Stimulated activated CD4-positive, alpha-beta T cell treated with anti-CD3 and anti-CD28 coated beads, Interleukin-1b, Interleukin-23, amount 100 ng/mL, for 48 hours (primary cell): ENCODE measurements at places on chromosomes 16 and 17.

- no peak for DNase-seq
Observed at GRCh38 chr16:58152246-58152868, 23.2 kb upstream of the CFAP20 start.

GRCh38 chr16:68041783-68042182 is 18.7 kb downstream of the DUS2 start:
- no peak for DNase-seq

GRCh38 chr17:51857052-51857597 is 301.4 kb downstream of the CA10 start:
- no peak for DNase-seq

GRCh38 chr17:76405967-76406647 is 21.7 kb downstream of the SPHK1 start:
- no peak for DNase-seq

- no peak for DNase-seq
Observed at GRCh38 chr17:37019117-37019740, 70.5 kb downstream of the AATF start.

DNA sequence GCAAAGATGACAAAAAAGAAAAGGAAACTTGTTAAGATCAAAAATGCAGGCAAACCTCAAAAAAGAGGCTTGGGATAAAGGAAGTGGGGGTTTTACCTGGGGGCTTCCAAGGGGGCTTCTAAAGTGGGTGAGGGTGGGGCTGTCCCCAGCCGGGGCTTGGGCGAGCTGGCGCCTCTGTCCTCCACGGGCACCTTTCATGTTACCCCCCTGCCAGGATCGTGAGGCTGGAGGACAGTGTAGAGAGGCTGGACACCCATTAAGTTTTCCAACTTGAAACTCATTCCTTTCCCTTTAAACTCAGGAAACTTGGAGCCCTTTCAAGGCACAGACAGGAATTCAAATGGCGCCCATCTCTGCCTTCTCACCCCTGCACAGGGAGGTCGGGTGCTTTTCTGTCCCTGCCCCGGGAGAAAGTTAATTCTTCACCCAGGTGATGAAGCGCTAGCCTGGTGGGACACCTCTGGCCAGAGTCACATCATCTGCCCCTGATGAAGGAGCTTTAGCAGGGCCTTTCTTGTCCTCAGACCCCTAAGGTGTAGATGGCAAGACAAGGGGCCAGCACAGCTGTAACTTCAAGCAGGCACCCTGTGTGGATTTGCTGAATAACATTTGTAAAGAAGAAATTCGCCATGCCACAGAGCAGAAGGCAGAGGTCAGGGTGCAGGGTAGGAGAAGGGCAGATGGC is 87.3 kb downstream of the C16orf78 start:
- DNase-seq: no peak

- no peak for DNase-seq
Observed at GRCh38 chr16:79768276-79768970, 167.9 kb upstream of the MAF start.

DNA sequence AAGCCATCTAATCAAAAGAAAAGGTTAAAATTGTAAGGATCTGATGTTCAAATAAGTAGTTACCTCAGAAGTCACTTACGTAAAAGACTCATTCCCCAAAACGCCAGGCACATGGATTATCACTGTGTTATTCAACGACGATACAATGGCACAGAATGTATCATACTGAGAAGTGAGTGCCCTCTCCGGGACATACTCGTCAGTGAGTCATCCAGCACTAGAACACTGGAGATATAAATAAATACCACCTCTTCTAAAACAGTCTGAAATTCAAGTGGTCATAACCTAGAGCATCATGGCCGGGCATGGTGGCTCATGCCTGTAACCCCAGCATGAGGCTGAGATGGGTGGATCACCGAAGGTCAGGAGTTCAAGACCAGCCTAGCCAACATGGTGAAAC is 24.9 kb downstream of the USP31 start:
- peak; percentile 9 for DNase-seq

DNA sequence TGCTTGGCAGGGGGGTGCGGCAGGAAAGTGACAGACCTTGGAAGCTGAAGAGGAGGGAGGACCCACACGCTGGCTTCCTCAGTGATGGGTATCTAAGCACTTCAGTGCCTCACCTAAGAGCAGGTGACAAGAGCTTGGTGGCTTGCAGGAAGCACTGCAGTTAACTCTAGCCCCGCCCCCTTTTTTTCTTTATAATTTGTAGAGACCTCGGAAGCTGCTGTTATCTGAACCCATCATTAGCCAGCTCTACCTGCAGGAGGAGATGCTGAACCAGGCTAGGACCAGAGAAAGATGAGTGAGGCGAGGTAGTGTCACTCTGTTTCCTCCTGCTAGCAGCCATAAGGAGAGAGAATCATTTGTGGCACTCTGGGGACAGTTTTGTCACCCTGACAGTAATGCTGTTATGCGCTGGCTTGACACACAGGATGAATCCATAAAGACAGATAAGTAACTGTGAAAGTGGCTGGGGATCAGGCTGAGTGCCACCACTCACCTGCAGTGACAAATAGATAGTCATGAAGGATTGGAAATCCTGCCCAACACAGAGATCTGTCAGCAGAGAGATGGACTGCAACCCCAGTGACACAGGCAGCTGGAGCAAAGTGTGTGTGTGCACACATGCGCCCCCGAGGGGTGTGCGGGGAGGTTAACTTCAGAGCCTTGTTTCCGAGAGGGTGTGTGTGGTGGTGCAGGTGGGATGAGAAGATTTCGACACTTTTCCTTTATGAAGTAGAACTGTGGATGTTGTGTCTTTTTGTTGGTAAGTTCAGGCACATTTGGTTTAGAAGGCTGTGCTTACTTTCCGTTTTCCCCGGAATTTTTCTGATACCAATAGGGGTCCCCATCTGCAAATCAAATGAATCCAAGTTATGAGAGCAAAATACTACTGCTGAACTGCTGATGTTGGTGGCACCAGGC is 224.0 kb downstream of the IRX3 start:
- no peak for DNase-seq

DNA sequence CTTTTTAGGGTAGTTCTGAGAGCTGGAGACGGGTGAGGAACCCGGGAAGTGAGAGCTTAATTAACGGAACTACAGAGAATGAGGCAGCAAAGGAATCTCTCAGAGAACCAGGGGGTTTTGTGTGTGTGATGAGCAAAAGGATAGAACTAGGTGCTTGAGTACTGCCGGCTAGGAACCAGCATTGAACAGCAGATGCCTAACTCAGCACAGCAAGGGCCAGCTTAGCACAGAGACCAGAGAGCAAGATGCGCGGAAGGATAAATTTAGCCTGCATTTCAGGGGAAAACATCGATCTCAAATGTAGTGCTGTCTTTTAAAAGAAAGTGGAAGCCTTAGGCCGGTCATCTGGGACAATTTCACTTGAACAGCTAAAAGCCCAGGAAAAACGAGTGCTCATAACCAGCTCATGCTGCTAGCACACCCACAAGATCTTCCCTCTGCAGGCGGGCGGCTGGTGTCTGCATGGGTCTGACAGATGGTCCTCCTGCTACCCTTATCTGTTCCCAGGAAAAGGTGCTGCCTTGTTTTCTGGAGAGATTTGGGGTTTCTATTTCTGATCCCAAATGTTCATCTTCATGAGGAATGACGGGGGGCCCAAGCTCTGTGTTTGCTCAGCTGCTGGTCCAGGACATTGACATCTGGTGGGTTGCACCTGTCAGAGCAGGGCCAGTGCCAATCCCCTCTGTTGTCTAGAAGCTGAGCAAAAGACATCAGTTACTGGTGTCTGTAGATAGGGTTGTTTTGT is 103.9 kb downstream of the SOCS1 start:
- DNase-seq: no peak

- peak; percentile 76 for DNase-seq
Observed at GRCh38 chr17:66508896-66509844, 206.8 kb downstream of the PRKCA start.

DNA sequence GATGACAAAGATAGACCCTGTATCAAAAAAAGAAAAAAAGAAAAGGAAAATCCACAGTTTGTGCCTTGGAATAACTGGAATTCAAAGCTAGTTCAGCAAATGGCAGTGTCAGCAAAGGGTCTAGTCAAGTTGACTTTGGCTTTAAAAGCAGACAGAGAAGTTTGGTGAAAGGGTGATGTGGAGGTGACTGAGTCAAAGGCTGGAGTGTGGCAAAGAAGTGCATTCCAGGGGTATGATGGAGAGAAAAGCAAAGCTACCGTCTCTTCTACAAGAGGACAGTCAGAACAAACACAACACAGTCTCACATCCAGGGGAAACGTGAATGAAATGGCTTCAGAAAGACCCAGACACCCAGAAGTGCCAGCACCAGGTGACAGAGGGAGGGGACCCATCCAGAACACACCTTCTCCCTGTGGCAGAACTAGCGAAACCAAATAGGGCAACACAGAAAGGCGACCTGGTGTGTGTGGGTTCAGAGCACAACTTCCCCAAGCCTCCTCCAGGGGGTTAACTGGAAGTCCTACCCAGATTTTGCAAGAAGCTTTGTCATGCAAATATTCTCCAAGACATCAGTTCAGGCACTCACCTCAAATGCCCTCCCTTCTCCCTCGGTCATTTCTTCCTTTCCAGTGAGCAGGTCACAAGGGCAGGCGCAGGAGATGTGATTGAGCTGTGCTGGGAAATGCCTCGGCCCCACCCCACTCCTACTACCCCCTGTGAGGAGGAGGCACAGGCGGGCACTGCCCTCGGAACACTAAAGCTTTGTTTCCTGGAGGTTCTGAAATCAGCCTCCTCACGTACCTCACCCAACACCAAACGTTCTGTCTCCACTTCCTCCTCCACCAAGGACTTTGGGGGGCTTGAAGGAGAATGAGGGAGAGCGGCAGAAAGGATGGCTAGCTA is 481.9 kb downstream of the SOX9 start:
- DNase-seq: no peak

DNA sequence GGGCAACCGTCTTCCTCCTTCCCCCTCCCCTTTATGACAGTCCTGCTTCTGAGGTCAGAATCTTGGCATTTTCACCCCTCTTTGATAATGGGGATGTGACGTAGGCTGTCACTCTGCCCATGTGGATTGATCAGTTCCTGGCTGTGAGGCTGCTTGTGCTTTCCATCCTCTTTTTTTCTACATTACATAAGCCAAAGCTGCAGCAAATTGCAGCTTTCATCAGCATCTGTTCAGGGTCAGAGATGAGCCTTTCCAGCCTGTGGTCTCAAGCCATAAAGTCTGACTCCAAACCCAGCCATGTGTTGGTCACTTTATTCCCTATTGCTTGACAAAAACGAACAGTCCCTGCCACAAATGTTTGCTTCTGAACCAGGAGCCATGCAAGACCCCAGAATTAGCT is 535.1 kb downstream of the CDH11 start:
- no peak for DNase-seq

DNA sequence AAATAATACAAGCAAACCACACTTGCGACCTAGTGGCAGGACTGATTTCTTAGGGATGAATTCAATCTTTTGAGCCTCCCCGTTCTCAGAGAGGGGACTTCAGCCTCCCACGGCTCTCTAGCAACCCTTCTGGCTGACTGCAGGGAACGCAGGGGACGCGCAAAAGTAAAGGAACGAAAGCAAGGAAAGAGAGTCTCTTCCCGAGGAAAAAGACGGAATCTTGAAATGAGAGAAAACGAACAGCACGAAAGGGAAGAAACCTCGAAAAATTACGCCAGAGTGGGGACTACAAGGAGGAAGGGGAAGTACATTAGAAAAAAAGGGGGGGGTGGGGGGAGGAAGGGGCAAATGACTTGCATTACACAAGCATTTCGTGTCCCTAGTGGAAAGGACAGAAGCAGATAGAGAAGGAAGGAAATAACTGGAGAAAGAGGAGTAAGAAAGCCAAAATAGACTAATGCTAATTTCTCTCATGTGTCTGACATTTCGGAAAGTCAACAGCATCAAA is 1.2 kb downstream of the GRB2 start:
- DNase-seq: peak; percentile 49

DNA sequence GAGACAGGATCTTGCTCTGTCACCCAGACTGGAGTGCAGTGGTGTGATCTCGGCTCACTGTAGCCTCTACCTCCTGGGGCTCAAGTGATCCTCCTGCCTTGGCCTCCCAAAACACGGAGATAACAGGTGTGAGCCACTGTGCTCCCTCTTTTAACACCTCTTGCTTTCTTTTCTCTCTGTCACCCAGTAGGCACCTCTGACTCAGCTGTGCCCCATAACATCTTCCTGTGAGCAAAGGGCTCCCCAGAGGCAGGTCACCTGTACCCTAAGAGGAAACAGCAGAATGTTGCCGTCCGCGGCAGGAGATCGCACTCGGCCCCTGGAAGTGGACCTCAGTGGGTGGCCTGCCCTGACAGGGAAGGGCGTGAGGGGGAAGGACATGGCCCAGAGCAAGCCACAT is 918 bp upstream of the NLRC3 start:
- peak; percentile 60 for DNase-seq

DNA sequence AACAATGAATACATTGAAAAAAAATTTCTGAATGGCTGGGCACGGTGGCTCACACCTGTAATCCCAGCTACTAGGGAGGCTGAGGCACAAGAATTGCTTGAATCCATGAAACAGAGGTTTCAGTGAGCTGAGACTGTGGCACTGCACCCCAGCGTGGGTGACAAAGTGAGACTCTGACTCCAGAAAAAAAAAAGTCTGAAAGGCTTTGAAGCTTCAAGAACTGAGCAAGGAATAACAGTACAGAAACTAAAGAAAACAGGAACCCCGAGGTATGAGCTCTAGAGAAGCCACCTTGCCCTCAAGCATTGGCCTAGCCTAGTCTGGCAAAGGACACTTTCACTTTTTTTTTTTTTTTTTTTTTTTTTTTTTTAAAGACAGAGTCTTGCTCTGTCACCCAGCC is 45.0 kb downstream of the TEX2 start:
- DNase-seq: peak; percentile 62

DNA sequence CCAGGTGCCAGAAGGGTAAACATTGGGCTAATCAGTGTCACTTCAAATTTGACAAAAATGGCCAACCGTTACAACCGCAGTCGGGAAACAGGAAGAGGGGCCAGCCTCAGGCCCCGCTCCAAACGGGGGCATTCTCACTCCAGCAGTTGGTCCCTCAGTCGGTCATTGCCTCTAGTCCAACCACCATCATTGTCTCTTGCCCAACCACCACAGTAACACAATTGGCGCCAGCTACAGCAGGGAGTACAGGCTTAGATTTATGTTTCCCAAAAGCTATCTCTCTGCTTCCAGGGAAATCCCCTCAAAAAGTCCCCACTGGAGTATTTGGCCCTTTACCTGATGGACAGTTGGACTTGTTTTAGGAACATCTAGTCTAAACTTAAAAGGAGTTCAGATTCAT is 20.3 kb downstream of the ALOX15B start:
- DNase-seq: no peak
